ENCODE measurements at places on chromosomes 2 and 18.

DNA sequence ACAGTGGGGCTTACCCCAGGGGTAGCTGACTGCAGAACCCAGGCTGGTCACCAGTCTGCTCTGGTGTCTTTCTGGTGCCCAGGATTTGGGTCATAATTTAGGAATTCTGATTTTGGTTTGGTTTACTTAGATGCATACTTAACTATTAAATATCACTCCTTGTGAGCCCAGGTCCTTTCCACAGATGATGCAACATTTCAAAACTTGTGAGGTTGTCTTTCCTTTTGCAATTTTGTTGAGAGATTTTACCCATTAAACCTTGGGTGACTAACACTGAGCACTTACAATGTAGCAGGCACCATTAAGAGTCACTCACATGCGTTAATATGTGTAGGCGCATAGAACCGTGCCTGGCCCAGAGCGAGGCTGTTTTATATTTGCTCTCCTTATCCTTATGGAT, 61.8 kb upstream of the RPL31 start:
- no peak for DNase-seq

GRCh38 chr2:145674705-145675104, 1154.8 kb upstream of the ZEB2 start:
- DNase-seq: no peak

DNA sequence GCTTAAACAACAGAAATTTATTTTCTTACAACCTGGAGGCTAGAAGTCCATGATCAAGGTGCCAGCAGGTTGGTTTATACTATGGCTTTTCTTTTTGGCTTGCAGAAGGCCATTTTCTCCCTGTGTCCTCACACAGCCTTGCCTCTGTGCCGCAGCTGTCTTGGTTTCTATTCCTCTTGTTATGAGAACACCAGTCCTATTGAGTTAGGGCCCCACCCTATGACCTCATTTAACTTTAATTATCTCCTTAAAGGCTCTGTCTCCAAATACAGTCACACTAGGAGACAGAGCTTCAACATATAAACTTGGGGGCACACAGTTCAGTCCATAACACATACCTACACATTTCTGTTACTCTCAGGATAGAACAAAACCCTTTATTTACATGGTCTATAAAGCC, 17.3 kb upstream of the RHOB start:
- DNase-seq: no peak

DNA sequence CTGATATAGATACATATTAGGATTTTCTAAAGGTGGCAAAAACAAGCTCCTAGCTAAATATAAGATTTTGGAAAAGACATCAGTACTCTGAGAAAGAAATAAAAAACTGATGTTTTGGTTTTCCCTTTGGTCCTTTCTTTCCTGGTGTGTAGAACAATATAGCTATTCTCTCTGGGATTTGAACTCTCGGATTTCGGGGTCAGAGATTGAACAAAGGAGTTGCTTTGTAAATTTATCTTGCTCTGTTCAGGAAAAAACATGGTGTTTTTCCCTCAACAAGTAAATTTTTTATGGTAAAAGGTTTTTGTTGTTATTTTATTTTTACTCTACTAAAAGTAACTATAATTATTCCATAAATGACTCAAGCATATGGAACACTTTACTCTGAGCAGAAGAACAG, 889.3 kb downstream of the ERBB4 start:
- no peak for DNase-seq

- no peak for DNase-seq
These were observed 122.1 kb downstream of the SH3BP4 start for GRCh38 chr2:235073868-235074413.

- no peak for DNase-seq
These were observed 161.9 kb upstream of the SPATS2L start for GRCh38 chr2:200144571-200144970.

DNA sequence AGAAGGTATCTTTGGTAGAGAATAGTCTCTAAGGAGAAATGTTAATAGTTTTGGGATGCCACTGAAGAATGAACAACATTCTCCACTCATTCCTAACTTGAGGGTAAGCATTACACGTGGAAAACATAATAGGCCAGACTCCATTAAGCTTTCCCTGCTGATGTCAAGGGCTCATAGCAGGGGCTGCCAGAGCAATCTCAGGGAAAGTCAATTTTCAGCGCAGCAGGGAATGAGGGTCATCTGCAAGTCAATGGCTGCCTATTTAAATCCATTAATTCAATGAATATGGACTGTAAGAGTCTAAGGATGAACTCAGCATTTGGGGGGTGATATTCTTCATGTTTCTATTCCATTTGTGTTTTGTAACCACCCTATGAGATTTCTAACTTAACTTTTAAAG, 144.2 kb upstream of the ARL4C start:
- DNase-seq: no peak

Measured in stimulated activated CD8-positive, alpha-beta memory T cell treated with anti-CD3 and anti-CD28 coated beads, Interleukin-7, amount 100 ng/mL, for 4 hours (primary cell).